ENCODE measurements at places on chromosomes 6 and 20.
A peak's percentile ranks its signal among the peaks of the same experiment; 100 is the strongest.

DNA sequence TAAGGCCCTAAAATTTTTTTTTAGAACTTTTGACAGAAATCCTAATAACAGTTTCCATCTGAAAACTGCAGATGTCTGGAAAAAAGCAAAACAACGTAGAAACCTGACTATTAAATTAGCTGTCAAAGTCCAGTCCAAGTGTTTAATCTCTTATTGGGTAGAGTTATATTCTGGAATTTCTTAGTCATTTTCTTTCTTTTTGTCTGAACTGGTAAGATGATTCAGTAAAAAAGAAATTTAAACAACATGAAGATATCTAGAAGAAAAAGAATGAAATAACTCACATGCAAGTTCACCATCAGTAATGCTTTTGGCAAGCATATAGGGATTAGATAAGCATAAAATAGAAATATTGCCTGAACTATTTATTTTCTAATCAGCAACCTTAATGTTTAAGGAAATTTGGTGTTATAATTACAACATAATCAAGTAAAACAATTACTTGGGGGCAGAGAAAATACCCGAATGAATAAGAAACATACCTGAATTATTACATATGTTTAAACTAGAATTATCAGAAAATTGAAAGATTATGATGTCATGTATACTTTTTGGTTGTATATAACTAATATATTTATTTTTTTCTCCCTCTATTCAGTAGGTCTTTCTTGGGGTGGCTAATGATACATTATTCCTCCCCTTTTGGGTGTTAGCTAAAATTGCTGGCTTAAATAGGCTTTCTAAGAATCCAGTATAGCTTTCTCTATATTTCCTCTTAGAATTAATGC, 51.1 kb downstream of the FAM83B start:
- DNase-seq = no peak

- no peak for DNase-seq
Observed at GRCh38 chr20:37917461-37917860, 14.5 kb downstream of the VSTM2L start.

DNA sequence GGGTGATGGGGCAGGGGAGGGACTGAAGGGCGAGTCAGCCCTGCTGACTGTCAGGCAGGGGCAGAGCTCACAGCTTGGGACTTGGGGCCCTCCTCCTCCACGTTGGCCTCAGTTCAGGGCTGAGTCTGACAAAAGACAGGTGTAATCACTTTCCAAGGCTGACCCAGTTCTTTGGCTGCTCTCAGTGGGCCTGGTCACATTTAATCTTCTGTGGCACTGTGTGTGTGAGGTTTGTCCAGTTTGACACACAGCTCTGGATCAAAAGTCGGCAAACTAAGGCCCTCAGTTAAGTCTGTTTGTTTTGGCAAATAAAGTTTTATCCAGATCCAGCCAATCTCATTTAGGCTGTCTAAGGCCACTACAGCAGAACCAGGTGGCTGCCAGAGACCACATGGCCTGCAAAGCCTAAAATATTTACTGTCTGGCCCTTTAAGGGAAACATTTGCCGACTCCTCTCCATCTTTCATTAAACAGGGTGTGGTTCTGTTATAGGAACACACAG, 5.1 kb upstream of the MAP1LC3A start:
- no peak for DNase-seq

DNA sequence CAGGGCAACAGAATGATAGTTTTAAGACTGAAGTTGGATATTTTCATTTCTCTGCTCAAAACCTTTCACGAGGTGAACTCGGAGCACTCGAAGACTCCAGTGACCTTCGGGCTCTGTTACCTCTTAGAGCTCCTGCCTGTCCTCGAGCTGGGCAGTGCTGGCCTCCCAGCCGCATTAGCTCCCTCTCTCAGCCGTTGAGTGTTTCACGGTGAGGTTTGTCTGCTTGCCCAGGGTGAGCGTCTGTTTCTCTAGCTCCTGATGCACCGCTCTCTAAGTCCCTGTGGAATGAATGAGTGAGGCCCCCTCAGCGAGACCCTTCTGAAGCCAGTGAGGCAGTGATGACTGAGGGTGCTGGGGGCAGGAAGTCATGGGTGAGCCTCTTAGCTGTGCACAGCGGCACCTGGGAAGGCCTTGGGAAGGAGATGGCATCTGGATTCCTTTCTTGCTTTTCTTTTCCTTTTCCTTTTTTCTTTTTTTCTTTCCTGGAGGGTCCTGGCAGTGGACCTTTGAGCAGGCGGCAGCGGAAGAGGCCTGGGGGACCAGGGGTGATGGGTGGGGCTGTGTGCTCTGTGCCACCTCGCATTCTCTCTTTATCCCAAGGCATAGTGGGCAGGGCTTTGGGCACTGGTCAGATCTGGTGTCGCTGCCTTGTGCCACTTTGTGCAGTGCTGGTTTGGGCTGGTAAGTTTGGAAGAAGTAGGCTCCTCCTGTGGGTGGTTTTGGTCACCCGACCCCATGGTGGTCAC, 2.2 kb downstream of the PSMG4 start:
- DNase-seq = no peak

DNA sequence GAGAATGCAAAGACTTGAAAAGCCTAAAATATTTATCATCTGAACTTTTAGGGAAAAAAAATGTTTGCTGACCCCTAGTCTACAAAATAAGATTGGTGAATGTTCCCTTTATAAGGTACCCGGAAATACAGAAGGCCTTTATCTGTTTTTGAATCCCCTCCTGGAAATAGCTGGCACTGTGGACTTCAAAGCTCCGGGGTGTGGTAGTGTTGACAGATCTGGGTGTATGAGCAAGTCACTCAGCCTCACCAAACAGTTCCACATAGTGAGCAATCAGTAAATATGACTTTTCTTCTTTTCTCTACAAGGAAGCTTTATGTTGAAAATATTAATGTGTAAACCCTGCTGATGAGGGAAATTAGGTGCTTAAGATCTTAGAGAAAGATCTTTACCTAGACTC, 29.2 kb upstream of the HTR1B start:
- DNase-seq = no peak

DNA sequence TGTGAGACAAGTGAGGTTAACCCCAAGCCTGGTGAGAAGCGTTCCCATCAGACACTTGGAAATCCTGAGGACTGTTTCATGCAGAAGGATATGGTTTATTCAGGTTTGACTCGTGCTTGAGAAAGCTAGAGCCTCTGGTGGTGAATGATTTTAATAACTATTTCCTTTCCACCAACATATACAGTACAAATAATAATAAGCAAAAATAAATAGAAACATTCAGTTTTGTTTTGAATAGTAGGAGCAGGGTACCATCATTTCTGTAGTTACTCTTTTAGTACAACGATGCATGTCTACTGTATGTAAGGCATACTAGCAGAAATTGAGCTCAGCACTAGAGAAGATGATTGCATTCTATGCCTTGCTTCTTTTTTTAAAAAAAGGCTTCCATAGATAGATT, 33.5 kb downstream of the PLG start:
- no peak for DNase-seq

- no peak for DNase-seq
Observed at GRCh38 chr6:41132254-41132653, 21.9 kb downstream of the TREML1 start.

GRCh38 chr6:150676344-150676743, 76.7 kb downstream of the PLEKHG1 start:
- DNase-seq = no peak

- no peak for DNase-seq
Observed at GRCh38 chr20:55090286-55090685, 614.9 kb downstream of the DOK5 start.

DNA sequence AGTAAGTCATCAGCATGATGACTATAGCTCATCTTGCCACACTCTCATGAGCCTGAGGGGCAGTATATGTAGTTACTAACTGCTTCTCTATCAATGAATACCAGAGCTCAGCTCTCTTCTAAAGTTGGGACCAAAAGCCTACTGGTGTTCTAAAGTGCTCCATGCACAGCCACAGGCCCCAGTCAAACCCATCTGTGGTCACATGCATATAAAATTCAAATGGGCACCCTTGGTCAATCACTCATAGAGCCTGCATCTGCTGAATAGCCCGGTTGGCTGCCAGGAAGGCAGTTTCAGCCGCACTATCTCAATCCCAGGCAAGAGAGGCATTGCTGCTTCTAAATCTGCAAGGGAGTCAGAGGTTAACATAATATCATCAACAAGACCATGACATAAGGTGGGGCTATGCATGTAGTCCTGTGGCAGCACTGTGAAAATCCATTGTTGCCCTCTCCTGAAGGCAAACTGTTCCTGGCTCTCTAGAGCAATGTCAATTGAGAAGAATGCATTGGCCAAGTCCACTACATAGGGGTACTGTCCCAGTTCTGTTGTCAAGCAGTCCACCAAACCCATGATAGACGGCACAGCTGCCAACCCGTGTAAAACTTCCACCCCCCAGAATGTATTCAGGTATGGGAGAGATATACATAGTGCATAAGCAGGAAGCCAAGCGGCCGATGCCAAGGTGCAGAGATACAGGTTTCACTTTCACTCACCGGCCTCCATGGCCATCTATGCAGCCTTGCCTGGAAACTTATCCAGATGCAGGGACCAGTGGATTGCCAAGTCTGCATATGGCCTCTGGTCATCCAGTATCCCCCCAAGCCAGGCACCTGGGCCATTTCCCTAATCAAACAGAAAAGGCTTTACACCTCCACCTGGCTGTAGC, 76.2 kb downstream of the ALDH8A1 start:
- DNase-seq = no peak

DNA sequence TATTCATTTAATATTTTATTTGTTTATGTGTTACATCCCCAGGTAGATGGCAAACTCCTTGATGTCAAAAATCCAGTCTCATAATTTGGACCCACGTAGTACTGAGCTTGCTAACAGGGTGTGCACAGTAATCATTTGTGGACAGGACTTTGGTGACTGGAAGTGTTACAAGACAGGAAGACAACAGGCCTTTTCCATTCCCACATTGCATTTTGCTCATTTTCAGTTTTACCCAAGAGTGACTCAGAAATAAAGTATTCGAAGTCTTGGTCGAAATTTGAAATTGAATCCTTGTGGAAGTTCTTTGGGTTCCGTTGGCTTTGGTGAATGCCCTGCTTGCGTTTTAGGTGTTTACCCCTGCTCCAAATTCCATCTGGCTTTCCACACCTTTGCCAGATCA, 63.0 kb upstream of the THBS2 start:
- DNase-seq = no peak

DNA sequence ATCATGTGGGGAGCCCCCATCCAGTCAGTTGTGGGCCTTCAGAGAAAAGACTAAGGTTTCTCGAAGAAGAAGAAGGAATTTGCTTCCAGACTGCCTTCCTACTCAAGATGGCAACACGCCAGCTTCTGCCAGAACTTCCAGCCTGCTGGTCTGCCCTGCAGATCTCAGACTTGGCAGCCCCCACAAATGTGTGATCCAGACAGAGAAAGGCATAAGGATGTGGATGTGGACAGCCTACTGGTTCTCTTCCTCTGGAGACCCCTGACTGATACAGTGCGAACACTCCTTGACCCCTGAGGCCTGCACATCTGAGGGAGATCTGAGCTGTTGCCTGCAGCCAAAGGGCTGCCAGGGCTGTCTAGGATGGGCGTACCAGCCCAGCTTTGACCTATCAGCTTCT, 8.6 kb downstream of the GABRR1 start:
- DNase-seq = no peak

GRCh38 chr6:20647585-20647984, 113.3 kb downstream of the CDKAL1 start:
- peak; percentile 45 for DNase-seq

DNA sequence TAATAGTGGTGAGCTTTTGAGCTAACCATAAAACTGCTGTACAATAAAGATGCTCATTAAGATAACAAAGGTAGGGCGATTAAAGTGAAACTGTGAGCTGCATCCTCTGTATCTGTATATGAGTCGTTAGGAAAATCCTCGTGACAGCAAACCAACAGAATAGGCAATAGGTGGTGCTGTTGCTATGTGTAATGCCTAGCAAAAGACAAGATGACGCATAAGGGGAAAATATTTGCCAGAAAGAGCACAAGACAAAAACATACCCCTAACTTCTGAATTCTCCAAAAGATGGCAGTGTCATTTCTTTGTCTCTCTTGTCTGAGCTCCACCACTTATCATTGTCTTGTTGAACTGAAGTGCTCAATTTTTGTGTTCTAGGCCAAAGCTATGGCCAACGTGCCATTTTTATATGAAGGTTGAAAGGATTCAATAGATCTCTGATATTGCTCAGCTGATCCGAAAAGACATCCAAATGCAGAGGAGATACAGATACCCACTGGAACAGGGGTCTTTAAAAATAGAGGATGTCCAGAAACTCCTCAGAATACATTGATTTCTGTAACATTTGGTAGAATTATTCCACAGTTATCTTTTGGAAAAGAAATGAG, 56.3 kb upstream of the ANKEF1 start:
- DNase-seq = peak; percentile 76

- DNase-seq = peak; percentile 38
Observed at GRCh38 chr6:37314487-37315156, 39.2 kb upstream of the RNF8 start.

- DNase-seq = no peak
Observed at GRCh38 chr6:54716877-54717276, 129.7 kb upstream of the FAM83B start.

DNA sequence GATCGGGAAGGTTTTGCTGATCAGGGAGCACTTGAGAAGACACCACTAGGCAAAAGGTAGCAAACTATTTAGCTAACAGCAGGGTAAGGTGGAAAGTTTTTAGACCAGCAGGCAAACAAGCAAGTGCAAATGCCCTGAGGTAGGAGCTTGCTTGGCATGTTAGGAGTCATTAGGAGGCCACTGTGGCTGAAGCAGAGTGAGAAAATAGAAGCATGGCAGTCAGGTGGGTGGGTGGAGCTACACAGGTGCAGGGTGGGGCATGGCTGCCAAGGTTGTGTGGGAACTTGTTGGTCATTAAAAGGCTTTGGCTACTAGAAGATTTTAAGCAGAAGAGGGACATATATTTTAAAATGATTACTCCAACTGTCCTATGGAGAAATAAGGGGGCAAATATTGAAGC, 77.3 kb downstream of the EDN1 start:
- DNase-seq = no peak

DNA sequence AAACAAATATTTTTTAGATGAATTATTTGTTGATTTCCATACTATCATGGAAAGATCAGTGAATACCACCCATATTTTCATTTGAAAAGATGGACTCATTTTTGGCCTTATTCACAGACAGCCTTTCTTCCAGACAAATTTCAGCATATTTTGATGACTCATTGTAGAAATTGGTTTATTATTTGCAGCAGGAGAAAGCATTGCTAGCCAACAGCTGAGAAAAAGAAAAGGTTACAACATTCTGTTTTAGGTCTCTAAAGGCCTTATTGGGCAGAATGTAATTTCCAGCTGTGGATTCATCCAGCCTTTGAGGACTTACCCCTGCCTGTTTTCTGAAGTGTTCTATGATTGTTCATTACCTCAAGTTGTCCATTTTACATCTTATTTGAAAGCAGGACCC, 201.9 kb downstream of the PLCB4 start:
- peak; percentile 25 for DNase-seq

GRCh38 chr6:138957903-138958302, 30.1 kb downstream of the REPS1 start:
- no peak for DNase-seq

- DNase-seq = peak; percentile 11
Observed at GRCh38 chr6:106486236-106486635, 125.7 kb downstream of the CRYBG1 start.
